ENCODE measurements at places on chromosomes 16 and 17.

DNA sequence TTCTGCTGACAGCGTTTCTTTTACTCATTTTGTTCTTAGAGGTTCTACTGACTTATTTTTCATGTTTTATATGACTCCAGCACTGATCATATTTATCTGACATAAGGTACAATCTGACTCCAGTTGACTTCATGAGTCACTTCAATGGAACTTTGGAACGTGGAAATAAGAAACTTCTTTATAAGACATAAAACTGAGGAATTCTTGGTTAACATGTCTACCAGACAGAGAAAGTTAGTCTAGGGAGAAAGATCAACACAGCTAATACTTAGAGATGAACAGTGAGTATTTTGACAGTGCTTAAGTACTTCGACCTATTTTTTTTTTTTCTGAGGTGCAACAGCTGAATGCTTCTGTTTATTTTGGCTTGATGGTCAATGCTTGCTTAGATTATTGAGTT, 679.5 kb downstream of the KCNJ2 start:
- no peak for DNase-seq

DNA sequence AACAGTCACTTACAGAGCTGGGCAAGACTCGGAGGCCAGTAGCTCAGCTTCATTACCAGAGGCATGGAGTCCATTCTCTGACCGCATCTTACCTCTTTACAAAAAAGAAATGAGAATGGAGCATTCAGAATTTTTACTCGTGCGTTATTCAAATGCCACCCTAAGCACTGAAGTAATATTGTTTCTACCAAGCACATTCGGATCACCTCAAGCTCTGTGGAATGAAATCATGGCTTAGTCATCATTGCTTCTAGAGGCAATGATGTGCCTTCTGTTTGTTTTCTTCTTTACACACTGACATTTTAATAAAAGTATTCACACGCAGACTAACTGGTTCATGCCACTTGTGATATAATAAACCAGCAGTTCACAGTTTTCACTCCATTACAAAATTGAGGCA, 206.8 kb downstream of the PHKB start:
- no peak for DNase-seq

DNA sequence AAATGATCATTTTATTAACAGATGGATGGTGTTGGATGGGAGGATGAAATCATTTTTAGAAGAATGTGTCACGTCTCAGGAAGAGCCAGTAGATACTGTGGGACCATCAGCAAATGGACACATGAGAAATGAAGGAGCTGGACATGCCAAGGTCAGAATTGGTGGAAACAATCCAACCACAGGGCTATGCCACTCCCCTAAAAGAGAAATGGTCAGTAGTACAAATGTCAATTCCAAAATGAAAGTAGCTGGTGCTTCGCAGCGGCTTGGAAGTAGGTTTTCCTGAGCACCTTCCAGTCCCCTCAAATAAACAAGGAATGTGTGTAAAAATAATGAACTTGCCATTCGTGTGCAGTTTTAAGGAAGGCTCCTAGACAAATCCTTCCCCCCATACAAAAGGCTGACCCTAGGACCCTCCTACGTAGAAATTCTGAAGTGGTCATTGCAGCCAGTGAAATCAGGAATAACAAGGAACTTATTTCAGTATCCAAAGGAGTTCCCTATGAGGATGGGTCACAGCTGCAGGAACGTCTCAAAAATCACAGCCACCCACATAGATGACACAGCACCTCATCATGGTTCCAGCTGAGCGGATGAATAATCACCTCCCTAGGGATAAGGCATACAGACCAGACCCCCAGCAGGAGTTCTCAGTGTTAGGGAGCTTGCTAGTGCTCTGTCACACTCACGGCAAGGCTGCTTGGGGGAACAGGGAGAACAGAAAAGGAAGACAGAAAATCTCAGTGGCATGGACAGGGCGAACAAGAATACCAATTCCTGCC, 239.2 kb downstream of the HS3ST3A1 start:
- DNase-seq: no peak

DNA sequence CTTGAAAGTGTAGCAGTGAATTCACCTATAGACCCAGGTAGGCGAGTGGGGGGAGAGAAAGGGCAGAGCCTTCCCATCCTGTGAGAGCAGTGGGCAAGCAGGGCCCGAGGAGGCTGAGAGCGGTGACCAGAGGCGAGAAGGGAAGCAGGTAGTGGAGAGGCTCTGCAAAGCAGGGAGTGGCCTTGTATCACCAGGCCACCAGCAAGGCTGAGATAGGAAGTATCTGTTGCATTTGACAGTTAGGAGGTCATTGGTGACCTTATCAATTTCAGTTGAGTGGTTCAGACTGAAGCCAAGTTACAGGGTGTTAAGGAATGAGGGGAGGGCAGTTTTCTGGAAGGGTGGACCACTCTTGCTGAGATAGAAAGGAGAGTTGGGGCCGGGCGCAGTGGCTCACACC, 10.7 kb upstream of the HSD3B7 start:
- no peak for DNase-seq

- DNase-seq: no peak
Observed at GRCh38 chr17:58760248-58760647, 4.6 kb downstream of the PPM1E start.

GRCh38 chr17:16005636-16006035, 6.0 kb downstream of the TTC19 start:
- DNase-seq: no peak

GRCh38 chr17:13869331-13869940, 199.9 kb upstream of the COX10 start:
- DNase-seq: no peak

DNA sequence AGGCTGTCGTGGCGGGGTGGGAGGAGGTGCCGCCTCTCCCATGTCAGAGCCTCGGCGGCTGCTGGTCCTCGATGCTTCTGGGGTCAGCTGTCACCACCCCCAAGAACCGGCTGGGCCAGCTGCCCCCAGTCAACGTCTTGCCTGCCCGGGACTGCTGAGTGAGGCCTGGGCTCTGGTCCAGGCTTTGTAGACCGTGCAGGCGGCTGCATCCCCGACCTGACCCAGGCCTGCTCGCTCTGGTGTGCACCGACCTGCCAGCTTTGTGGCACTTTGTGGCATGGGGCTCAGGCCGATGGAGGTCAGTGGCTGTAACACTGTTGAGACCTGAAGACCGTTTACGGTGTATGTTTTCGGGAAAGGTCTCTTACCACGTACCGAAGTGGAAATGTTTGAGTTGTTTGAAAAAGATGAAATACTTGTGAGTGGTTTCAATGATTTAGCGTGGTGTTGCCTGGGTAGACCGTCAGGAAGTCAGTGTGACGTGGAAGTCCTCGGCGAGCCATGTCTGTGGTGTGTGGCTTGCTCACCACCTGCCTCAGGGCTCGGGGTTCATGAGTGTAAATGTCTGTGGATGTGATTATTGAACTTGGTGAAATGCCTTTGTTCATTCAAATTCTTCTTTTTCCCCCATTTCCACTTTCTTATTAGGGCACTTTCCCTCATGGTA, 53.2 kb upstream of the ZNF750 start:
- DNase-seq: peak; percentile 78

DNA sequence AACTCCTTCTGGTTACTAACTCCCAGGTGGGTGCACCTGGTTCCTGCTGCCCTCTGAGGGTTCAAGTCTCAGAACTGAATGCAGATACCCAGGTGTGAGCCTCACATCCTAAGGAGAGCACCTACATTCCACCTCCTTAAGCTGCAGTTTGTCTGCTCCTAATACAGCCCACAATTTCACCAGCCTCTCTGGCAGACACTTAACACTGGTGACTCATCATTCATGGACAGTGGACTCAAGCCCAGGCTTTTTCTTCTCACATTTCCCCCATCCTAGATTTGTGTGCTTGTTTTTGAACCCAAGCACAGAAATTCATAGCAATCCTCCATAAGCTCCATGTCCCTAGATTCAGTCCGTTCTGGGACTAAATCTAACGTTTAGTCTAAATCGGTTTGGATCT, 7.0 kb upstream of the MAF start:
- no peak for DNase-seq

- no peak for DNase-seq
Observed at GRCh38 chr17:64327201-64327930, 63.3 kb downstream of the PECAM1 start.

DNA sequence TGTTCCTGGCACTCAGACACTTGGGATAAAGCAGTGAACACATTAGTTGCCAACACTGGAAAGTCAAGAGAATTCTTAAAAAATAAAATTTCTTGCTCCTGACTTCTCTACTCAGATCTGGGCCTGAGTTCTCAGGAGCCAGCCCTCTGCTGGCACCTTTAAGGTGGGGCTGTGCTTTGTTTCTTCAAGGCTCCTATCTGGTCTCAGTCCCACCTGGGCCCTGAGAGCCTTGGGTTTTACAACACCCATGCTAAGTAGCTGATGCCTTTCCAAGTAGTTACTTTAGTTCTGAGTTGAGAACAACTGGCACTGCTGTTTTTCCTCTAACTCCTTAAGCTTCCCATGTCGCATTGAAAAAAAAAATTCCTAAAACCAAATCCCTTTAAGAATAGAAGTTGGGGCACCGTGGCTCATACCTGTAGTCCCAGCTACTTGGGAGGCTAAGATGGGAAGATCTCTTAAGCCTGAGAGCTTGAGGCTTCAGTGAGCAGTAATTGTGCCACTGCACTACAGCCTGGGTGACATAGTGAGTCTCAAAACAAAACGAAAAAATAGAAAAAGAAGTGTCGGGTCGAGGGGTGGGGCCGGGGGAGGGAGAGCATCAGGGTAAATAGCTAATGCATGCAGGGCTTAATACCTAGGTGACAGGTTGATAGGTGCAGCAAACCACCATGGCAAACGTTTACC, 16.6 kb downstream of the CHAD start:
- no peak for DNase-seq

DNA sequence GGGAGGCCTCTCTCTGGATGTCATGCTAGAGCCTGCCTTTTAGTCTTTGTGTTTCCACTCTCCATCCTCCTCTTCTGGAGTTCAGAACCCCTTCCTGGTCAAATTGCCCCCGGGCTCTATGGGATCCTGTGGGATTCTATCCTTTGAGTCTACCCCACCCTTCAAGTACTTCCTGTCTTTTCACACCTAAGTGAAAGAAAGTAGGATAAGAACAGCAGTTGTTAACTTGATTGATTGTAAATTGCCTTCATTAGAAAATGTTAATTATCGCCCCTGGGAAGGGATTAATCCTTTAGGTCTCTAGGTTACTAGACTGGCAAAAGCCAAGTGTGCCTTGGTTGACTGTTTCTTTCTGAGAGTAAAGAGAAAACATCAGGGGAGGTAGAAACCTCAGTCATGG, 30.1 kb downstream of the PRKCB start:
- DNase-seq: no peak

DNA sequence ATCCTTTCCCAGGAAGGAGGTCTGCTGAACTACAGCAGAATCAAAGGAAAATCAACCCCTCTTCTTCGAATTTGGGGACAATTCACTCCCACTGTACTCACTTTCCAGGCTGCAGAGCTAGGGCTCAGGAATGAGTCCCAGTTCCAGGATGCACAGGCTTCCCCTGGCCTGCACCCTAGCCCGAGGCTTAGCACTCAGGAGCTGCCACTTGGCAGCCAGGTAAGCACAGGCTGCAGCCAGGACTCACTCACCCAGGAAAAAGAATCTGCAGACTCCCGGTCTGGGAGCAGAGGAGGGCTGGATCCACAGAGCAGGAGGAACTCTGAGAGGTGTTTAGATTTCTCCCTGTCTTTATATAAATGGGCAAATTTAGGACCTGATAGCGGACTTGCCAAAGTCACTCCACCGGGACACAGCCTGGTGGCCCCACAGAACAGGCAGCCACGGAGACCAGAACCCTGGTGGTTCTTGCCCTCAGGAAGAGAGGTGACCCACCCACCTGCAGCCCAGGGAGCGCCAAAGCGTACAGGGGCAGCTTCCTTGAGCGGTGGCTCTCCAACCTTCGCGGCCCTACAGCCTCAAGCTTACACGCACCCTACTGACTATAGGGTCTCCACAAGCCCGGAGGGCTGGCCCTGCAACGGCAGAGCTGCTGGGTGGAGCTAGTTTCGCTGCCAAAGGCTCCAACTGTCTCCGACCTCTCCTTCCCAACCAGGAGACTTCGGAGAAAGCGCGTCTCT, 4.8 kb downstream of the CBLN1 start:
- no peak for DNase-seq

- no peak for DNase-seq
Observed at GRCh38 chr17:33858121-33858520, 397.0 kb upstream of the CCL2 start.

- DNase-seq: no peak
Observed at GRCh38 chr17:65171752-65172151, 34.6 kb downstream of the RGS9 start.

GRCh38 chr16:77945126-77945525, 77.2 kb upstream of the CLEC3A start:
- DNase-seq: no peak

- DNase-seq: no peak
Observed at GRCh38 chr16:65754820-65755691, 611.4 kb upstream of the CDH5 start.

GRCh38 chr17:81092518-81093095, 57.7 kb downstream of the BAIAP2 start:
- no peak for DNase-seq

- DNase-seq: no peak
Observed at GRCh38 chr17:50715471-50715870, 3.9 kb upstream of the LUC7L3 start.

DNA sequence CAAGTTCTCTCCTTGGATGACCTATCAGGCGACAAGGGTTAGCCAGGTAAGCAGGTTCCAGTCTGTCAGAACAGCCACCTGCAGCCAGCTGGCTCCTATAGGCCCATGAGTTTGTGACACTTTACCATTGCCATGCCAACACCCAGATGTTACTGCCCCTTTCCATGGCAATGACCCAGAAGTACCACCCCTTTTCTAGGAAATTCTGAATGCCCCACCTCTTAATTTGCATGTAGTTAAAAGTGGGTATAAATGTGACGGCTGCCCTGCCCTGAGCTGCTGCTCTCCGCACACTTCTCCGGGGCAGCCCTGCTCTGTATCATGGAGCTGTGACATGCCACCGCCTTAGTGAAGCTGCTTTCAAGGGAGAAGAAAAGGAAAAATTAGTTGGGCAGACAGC, 10.0 kb upstream of the SECTM1 start:
- DNase-seq: no peak

- no peak for DNase-seq
Observed at GRCh38 chr16:81275795-81276194, 37.3 kb downstream of the BCO1 start.

GRCh38 chr17:69271023-69271422, 42.4 kb upstream of the ABCA10 start:
- DNase-seq: no peak

- no peak for DNase-seq
Observed at GRCh38 chr16:77060614-77061013, 130.4 kb upstream of the MON1B start.
